NCI-H460 (cell line): ENCODE measurements at places on chromosomes 3 and 15. TPM values are rescaled to one million over a fixed set of nuclear protein-coding genes. Genes with fewer than 3 reads are reported as not detected.
A peak's percentile ranks its signal among the peaks of the same experiment; 100 is the strongest.

GRCh38 chr3:36837089-36837488 is 72.7 kb upstream of the DCLK3 start:
- no peak for DNase-seq

DNA sequence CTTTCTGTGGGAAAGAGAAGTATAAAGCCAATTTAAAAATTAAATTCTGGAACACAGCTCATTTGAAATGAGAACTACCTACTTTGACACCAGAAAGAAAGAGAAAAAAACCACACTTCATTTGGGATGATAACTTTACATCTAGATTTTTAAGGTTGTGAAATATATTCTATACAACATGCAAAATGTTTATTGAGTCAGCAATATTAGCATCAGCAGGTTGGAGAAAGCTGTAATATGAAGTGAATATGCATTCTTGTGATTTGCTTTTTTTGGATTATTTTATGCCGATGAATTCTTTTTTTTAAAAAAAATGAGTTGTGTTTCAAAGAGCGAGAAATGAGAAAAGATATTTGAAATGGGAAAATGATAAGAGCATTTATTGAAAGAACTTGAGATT is 307.0 kb upstream of the DPPA4 start:
- DNase-seq = no peak

DNA sequence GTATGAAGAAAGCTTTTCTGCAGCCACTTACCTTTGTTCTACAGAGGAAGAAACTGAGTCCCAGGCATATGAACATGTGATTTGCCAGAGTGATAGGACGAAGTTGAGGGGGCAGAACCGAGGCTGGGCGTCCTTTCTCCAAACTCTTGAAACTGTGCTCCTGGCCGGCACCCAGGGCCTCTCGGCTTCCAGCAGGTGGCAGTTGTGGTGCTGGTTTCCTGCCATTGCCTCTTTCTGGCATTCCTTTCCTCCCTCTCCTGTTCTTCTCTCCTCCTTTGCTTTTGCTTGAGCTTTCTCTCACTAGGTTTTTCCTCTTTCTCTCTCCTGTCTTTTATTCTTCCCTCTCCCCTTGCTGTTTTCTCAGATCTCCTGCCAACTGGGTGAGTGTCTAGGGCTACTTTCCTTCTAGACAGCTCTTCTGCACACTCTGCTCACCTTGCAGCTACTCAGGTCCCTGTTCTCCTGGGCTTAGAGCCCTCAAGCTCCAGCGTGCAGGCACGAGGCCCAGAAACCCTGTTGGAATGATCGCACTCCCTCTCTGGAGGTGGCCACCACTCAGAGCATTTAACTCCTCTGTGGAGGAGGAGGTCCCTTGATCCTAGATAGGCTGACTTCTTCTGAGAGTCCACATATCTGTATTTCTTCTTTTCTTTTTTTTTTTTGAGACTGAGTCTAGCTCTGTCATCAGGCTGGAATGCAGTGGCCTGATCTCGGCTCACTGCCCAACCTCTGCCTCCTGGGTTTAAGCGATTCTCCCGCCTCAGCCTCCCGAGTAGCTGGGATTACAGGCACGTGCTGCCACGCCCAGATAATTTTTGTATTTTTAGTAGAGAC is 26.2 kb downstream of the TRAK1 start:
- DNase-seq = peak; percentile 9

- no peak for DNase-seq
These were observed 41.6 kb downstream of the MRAS start for GRCh38 chr3:138389841-138390581.

GRCh38 chr3:128343287-128344051 is 123.2 kb downstream of the DNAJB8 start:
- DNase-seq = peak; percentile 8

- no peak for DNase-seq
These were observed 65.2 kb downstream of the EIF4E3 start for GRCh38 chr3:71659864-71660591.

Gene INSYN1
- 0.02 TPM in 1 of 2 replicates, not detected in the other for total RNA-seq

Gene CLDN16
- total RNA-seq = 0.78 and 0.87 TPM in 2 replicates

Gene SNX33
- total RNA-seq = 8.2 and 10.0 TPM in 2 replicates
